ENCODE measurements at places on chromosomes 12 and 14.

GRCh38 chr12:121800694-121801594 lies 2.9 kb upstream of the SETD1B start:
- peak; percentile 75 for DNase-seq

- DNase-seq = no peak
Measured at GRCh38 chr14:100292776-100293461, 13.3 kb downstream of the SLC25A29 start.

GRCh38 chr12:51421266-51421884 lies 3.3 kb upstream of the SLC4A8 start:
- DNase-seq = peak; percentile 27

- DNase-seq = no peak
Measured at GRCh38 chr12:100414739-100415138, 57.9 kb downstream of the SLC17A8 start.

Data from anterior cingulate cortex (tissue), 58 donors.